H1 (cell line): ENCODE measurements at places on chromosomes 12 and 14. TPM values are rescaled to one million over a fixed set of nuclear protein-coding genes. Genes with fewer than 3 reads are reported as not detected.

The FITM1 gene
- total RNA-seq = 0.33 and 0.76 TPM in 2 replicates

The PTPRR gene
- total RNA-seq = 0.07 and 0.27 TPM in 2 replicates

The SLCO1C1 gene
- 0.55 and 0.74 TPM in 2 replicates for total RNA-seq

The PPP1R36 gene
- 0.61 and 0.93 TPM in 2 replicates for total RNA-seq

The RAD51AP1 gene
- 42.4 and 48.3 TPM in 2 replicates for total RNA-seq

GRCh38 chr12:6206327-6206726, 6.1 kb downstream of the CD9 start:
- H3K27ac ChIP-seq = no peak overlapping the region
- H3K4me1 ChIP-seq = peaks cover 38% of the 10 kb centered on the region
- H3K4me3 ChIP-seq = no peak overlapping the region
- no peaks in the 10 kb centered on the region for H3K27me3 ChIP-seq
- no peak for DNase-seq

DNA sequence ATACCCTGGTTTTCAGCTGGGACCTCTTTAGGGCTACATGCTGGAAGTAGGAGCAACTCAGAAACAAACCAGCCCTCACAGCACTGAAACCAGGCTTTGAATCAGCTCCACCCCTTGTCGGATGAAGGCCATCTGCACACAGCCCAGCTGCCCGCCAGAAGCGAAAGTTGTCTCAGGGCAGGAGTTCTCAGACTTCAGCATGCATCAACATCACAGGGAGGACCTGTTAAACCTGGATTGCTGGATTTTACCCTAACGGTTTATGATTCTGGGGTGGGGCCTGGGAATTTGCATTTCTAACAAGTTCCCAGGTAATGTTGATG, 10.9 kb downstream of the SYNDIG1L start:
- H3K4me3 ChIP-seq = no peak overlapping the region
- no peak for DNase-seq
- no peaks in the 10 kb centered on the region for H3K36me3 ChIP-seq
- H3K27me3 ChIP-seq = no peaks in the 10 kb centered on the region

- H3K36me3 ChIP-seq = no peaks in the 10 kb centered on the region
- H3K4me3 ChIP-seq = no peak overlapping the region
- peaks cover 17% of the 10 kb centered on the region; the same call in 1 of the 2 replicates for H3K4me1 ChIP-seq
These were observed 7.5 kb upstream of the AQP2 start for GRCh38 chr12:49942921-49943624.

- no peak overlapping the region for H3K4me3 ChIP-seq
- no peaks in the 10 kb centered on the region for H3K36me3 ChIP-seq
- no peaks in the 10 kb centered on the region for H3K4me1 ChIP-seq
- no peak for DNase-seq
- H3K27ac ChIP-seq = no peak overlapping the region
These were observed 710.4 kb upstream of the FLRT2 start for GRCh38 chr14:84819528-84819927.

GRCh38 chr12:128204711-128205110, 62.3 kb upstream of the TMEM132C start:
- H3K36me3 ChIP-seq = peaks cover 3% of the 10 kb centered on the region; the same call in 1 of the 2 replicates
- no peak overlapping the region for H3K4me3 ChIP-seq

DNA sequence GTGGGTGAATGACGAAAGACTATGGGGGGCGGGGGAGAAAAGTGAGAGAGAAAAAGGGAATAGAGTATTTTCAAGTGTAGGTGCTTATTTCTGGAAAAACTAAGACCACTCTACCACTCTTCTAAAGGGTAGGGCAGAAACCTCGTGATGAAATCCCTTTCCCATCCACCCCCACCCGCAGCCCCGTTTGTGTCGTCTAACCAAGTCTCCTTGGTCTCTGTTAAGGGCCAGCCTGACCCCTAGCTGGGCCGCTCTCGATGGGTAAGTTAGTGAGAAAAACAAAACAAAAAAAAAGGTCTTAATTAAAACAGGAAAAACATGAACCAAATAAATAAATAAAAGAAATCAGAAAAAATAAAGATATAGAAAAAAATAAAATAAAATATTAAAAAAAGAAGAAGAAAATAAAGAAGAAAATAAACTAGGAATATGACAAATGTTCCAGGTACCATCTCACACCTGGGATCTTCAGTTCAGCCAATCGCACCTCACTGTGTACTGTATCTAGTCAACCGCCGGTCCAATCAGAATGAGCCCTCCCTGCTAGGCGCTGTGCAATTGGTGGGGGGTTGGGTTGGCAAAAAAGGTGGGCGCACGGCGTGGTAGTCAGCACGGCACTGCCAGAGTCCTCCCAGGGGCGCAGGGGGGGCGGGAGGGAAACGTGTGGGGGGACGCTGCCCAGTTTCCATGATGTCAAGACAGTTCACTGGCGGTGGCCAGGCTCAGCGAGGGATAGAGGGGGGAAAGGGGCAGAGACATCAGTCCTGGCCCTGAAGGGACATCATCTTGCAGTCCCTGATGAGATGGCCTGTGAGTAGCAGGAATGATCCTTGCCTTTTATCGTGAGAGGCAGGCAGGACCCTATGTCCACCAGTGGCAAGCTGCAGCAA, 9.8 kb upstream of the CDH24 start:
- no peak overlapping the region for H3K27ac ChIP-seq
- H3K4me1 ChIP-seq = peaks cover 5% of the 10 kb centered on the region
- H3K27me3 ChIP-seq = no peaks in the 10 kb centered on the region
- DNase-seq = no peak
- H3K36me3 ChIP-seq = peaks cover 57% of the 10 kb centered on the region
- no peak overlapping the region for H3K4me3 ChIP-seq

DNA sequence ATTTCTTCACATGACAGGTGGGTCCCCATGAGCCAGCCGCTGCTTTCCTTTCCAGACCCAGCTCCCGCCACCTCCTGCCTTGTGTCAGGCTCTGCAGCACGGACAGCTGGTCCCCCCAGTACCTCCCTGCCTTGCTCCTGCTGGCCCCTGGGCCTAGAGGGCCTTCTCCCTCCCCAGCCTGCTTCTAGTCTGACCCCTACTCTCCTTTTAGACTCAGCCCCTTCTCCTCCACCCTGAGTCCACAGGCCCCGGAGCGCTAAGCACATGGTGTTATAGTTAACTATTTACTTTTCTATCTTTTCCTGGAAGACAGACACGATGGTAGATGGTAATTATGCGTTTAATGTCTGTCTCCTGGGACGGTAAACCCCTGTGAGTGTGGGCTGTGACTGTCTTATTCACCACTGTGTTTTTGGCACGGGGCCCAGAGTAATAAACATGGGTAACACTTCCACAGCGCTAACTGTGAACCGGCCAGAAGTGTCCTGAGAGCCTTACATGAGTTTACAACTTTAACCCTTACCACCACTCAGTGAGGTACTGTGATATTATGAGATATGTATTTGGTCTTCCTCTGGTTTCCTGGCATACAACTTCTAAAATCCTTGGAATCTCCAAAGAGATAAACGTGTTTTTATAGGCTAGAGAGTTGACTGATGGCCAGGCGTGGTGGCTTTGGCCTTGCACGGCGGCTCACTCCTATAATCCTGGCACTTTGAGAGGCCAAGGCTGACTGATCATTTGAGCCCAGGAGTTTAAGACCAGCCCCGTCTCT, 41.2 kb downstream of the DGLUCY start:
- peaks cover 20% of the 10 kb centered on the region for H3K36me3 ChIP-seq
- no peak overlapping the region for H3K4me3 ChIP-seq
- no peaks in the 10 kb centered on the region for H3K27me3 ChIP-seq
- no peaks in the 10 kb centered on the region for H3K4me1 ChIP-seq
